ENCODE measurements at places on chromosomes 4 and X.

GRCh38 chrX:53237056-53237455 lies 12.0 kb upstream of the KDM5C start:
- no peak for DNase-seq

- DNase-seq, result no peak
Measured at GRCh38 chr4:55365345-55365728, 19.3 kb downstream of the SRD5A3 start.

- no peak for DNase-seq
Measured at GRCh38 chr4:62058571-62058970, 858.4 kb downstream of the ADGRL3 start.

DNA sequence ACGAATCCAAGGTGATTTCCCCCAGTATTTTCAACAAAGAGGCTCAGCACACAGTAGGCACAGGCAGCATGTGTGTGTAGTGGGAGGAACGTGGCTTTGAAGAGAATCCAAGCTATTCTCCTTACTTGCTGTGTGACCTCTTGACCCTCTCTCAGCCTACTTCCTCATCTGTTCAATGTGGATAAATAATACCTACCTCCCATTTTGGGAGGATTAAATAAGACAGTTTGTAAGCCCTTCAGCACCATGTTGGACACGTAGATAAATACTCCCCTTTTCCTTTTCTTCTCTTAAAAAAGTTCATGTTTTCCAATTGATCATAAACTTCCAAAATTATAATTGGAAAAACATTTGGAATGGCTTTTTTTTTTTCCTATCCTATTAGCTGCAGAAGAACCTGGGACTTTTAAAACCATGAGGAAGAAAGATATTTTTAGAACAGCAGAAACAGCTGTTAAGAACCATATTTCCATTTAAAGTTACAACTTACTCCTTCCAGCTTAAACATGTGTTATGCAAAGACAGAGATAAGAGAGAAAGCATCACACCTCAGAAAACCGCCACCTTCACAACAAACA lies 56.1 kb upstream of the TMEM131L start:
- no peak for DNase-seq

GRCh38 chrX:41480508-41481260 lies 33.5 kb downstream of the NYX start:
- no peak for DNase-seq

DNA sequence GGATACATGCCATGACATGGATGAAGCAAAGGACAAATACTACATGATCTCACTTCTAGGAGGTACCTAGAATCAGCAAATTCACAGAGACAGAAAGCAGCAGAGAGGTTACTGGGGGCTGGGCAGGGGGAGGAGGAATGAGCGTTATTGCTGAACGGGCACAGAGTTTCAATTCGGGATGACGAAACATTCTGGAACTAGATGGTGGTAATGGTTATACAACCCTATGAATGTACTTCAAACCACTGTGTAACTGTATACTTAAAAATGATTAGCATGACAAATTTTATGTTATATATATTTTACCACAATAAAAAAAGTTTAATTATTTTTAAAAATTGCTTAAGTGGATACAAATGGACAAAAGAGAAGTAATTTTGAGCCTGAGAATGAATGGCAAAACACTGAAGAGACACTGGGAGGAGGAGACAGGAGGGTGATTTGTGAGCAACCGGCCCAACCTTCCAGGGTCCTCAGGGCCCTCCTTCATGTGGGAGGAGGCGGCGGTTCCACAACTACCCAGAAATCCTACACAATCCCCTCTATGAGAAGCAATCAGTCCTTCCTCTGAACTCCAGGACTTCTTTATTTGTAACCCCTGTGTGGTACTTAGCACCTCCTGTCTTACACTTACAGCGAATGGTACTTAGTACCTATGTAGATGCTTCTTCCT lies 14.1 kb downstream of the ACSL1 start:
- no peak for DNase-seq

DNA sequence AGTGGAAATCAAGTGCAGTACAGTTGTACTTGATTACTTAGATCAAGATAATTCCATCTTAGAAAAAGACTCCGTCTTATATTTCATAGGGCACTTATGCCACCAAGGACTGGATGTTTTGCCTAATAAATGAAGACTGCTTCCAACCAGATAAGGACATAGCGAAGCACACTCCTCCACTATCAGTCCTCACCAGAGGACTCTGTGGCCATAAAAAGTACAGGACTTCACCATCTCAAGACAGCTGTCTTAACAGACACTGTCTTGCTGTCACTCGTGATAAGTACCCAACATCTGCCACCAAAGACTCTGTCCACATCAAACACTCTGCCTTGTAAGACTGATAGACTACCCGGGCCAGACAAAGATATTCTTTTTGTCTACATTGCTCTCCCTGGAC lies 352.0 kb downstream of the TRAM1L1 start:
- no peak for DNase-seq
